ENCODE measurements at places on chromosomes 2 and 18.

- DNase-seq = peak; percentile 71
Measured at GRCh38 chr18:68438983-68439382, 275.9 kb downstream of the TMX3 start.

GRCh38 chr2:209790066-209790728 lies 18.6 kb downstream of the UNC80 start:
- DNase-seq = peak; percentile 24

DNA sequence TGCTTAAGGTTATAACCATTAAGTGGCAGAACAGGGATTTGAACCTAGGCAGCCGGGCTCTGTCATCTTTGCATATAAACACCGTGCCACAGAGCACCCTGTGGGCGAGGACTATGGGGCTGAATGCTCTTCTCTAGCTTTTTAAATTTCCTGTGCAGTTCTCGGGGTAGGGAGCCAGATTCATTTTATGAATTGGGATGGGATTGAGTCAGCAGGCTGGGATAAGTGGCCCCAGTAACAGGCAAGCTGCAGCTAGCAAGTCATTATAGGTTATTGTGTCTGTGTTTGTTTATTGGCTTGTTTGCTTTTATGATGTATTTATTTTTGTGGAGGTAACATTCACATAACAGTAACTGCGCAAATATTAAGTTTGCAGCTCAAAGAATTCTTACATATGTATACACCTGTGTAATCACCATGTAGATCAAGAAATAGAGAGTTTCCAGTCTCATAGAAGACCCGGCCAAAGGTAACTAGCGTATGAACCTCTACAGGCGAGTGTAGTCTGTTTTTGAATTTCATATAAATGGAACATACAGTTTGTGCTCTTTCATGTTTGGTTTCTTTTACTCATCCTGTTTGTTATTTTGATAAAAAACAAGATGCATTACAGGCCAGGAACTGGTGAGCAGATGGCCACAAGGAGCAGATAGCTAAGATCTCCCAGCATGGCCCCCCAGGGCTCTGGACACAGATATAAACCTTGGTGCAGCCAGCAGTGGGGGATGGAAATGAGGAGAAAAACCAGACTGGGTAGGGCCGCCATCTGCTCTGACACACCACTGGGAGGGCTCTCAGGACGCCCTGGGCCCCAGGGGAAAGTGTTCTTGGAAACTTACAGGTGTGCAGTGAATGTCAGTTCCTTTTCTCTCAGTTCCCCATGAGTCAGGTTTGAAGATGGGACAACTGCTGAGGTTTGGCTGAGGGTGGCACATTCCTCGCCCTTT lies 49.2 kb upstream of the GPR155 start:
- DNase-seq = no peak

- DNase-seq = no peak
Measured at GRCh38 chr2:43230351-43230885, 4.0 kb upstream of the ZFP36L2 start.

- no peak for DNase-seq
Measured at GRCh38 chr2:175350105-175350504, 168.6 kb upstream of the ATP5MC3 start.

DNA sequence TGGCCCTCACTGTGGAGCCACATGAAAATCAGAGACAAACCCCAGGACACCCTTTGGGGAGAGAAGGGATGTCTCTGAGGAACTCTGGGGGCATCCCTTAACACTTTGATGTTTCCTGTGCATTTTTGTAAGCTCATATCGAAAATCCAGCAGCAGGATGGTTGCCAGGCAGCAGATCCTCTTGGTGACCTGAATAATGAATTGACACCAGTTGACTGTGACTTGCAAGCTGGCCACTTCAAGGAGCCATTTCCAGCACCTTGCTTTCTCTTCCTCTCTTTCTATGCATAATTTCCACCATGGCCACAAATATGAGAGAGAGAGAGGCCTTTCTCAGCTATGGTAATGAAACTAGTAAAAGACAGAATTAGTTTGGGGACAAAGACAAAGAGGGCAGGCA lies 91.7 kb downstream of the NRP2 start:
- no peak for DNase-seq

DNA sequence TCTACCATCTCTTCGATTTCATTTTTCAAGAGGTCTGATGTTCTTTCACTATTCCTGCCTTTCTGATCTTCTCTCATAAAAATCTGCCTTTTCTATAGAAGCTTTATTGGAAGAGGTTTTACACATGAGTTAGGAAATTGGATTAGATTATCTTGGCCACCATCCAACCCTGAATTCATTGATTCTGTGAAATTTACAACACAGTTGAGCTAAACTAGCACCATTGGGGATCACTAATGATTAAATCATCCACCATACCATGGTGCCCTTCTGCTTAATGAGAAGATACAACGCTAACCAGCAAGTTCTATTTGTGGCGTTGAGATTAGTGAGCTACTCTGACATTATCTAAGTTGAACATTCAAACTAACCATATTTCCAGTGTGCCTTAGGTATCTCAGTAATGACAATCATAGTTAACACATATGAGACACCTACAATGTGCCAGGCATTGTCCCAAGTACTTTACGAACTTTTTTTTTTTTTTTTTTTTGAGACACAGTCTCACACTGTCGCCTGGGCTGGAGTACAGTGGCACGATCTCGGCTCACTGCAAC lies 17.3 kb upstream of the LBH start:
- no peak for DNase-seq

- no peak for DNase-seq
Measured at GRCh38 chr2:63503818-63504217, 84.5 kb downstream of the WDPCP start.

GRCh38 chr2:201070948-201071478 lies 458 bp downstream of the HYCC2 start:
- DNase-seq = peak; percentile 50

DNA sequence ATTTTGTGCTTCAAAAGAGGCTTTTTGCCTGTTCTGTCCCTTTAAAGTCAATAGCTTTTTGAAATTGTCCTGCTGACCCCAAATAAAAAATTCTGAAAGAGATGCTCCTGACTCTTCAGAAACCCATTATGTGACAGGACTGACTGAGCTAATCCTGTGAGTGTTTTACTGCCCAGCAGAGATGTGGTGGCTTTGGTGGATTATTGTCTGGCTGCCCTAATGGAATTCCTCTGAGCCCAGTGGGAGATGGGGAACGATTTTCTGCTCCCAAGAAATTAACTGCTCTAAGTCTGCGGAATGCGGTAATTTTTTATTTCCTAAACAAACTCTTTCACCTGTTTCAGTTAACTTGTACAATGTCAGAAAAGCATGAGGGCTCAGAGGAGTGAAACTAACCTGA lies 258.2 kb downstream of the IKZF2 start:
- no peak for DNase-seq

GRCh38 chr2:134897932-134898331 lies 20.7 kb upstream of the CCNT2 start:
- DNase-seq = peak; percentile 65

GRCh38 chr2:240137596-240138253 lies 1.6 kb upstream of the COPS9 start:
- DNase-seq = no peak

DNA sequence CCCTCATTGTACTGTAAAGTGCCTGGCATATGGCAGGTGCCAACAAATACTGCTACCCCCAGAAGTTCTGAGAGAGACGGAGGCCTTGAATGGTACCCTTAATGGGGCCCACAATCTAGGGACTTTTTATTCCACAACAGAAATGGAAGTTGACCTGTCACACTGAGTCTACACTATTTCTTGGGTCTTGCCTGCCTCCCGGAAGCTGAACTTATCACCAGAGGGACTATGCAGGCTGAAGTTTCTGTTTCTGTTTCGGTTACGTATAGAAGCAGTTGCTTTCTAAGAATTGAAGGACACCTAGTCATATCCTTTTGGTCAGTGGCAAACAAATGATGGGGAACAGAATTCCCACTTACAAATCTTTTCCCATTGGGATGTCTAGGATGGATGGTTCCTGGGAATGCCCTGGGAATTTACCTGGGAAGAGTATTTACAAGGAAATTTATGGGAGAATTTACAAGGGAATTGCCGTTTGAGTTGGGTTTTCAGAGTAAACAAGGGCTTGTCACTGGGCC lies 74.2 kb downstream of the HS1BP3 start:
- DNase-seq = no peak

DNA sequence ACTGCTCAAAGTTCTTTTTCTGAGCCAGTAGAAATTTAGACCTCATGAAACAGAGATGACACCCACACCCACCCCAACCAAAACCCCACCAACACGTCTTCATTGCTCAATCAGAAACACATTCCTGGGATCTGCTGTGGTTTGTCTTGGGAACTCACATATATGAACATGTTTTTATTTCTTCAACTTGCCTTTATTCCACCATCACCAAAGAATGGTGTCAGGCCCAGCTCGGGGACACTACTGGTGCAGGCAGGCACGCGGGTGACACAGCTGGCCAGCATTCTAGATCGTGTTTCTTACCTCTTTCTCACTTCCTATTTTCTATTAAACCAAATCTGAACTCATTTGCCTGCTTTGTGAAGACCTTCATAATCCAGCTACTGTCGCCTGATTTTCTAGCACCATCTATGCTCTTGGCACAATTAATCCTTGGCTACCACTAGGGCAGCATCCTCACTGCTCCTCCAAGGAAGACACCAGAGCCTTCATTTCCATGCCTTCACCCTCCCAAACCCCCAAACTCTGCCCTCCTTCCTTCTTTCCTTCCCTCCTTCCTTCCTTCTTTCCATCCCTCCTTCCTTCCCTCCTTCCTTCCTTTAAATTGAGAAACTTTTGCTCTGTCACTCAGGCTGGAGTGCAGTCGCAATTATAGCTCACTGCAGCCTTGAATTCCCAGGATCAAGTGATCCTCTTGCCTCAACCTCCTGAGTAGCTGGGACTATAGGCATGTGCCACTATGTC lies 157.1 kb downstream of the BCL2 start:
- DNase-seq = peak; percentile 29

DNA sequence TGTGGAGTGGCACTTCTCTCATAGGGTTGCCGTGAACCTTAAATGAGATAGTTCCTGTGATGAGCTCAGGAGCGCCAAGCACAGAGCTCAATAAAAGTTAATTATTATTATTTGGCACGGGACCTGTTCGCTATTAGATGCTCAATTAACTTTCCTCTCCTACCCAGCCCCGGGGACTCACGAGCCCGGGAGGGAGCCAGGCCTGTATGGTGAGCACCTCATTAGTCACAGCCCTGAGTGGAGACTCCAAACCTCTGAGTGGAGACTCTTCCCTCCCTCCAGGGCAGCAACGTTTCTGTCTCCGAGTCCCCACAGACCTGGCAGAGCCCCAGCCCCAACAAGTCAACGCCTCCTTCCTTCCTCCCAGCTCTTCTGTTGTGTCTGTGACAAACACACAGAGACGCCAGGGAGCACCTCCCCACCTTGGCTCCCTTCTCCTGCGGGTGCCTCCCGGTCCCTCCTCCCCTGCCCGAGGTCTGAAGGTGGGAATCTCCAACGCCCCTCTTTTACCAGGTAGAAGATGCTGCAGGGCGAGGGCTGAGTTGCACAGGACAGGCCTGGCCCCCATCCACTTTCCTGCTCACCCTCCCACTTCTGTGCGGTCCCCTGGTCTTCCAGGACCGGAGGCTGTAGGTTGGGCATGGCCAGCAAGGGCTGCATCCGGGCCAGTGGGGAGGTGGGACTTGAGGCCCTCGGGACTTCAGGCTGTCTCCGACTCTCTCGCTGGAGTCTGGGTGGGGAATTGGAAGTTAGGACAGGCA lies 52.7 kb upstream of the ODC1 start:
- DNase-seq = no peak

GRCh38 chr2:111983478-111984212 lies 71.4 kb upstream of the TMEM87B start:
- no peak for DNase-seq

DNA sequence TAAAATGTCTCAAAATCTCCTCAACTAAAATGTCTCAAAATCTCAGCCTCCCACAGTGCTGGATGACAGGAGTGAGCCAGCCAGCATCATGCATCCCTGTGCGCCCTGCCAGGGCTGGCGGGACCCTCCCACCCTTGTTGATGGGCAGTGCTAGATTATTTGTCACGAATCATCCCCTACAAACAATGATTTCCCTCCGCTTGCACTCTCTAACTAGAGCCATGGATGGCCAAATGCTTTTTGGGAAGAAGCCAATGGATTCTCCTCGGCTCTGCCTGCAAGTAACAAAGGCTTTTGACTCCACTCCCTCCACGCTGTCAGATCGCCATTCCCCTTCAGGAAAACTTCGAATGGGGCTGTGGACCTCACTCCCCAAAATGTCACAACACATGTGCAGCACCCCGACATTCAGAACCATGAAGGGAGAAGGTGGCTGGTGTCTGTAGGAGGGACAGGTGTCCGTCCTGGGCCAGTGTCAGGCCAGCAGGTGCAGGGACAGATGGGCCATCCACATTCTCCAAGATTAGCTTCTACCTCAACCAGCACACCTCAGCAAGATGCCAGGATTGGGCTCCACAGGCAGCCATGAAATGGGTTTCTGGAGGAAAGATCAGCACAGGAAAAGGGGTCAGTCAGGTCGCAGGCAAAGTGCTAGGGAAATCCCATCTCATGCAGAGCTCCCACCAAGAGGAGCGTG lies 11.5 kb downstream of the AMER3 start:
- DNase-seq = no peak

DNA sequence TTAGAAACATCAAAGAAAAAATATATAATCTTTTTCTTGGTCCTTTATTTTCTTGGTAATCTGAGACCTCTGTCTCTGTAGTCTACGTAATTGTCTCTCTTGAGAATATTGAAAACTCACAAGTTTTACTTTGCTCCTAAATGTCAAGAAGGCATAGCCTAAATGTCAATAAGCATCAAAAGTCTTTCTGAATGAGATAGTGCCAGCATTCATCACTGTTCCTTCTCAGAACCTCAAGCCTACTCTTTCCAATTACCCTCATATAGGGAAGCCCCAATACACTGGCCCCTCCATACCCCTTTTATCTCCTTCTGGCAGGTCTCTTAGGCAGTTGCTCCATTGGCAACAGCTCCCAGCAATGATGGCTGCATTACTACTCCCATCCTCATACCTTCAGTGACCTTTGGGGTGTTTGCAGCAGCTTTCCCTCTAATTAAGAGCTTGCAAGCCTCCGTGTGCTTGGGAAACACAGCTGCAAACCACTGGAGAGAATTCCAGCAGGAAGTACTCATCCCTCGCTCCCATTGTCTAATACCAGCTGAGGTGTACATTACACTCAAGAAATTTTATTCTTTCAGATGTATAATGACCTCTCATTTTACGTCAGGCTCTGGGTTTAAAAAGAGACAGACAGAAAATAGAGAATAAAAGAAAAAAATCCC lies 95.8 kb downstream of the KYNU start:
- DNase-seq = no peak

- DNase-seq = no peak
Measured at GRCh38 chr2:64881037-64881492, 108.1 kb upstream of the SLC1A4 start.

- peak; percentile 1 for DNase-seq
Measured at GRCh38 chr2:1887915-1888314, 143.6 kb upstream of the PXDN start.

DNA sequence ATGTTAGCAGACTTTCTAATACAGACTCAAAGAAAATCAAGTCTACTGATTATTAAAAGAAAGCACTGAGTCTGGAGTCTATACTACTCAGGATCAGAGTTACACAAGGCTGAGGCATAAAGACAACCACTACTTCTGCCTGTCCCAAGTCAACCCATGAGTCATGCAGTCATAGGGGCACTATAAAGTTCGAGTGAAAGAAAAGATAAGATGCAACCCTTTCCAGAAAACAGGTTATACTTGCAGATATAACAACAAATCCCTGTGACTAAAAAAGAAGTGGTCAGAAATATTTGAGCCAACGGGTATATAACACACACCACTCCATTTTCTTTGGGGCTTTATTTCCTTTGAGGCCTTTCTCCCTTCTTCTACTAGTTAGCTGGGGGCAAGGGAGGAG lies 18.6 kb upstream of the SCRN3 start:
- no peak for DNase-seq

Data from adipocyte (in vitro differentiated cells).